ENCODE measurements at places on chromosomes 13 and 19.

DNA sequence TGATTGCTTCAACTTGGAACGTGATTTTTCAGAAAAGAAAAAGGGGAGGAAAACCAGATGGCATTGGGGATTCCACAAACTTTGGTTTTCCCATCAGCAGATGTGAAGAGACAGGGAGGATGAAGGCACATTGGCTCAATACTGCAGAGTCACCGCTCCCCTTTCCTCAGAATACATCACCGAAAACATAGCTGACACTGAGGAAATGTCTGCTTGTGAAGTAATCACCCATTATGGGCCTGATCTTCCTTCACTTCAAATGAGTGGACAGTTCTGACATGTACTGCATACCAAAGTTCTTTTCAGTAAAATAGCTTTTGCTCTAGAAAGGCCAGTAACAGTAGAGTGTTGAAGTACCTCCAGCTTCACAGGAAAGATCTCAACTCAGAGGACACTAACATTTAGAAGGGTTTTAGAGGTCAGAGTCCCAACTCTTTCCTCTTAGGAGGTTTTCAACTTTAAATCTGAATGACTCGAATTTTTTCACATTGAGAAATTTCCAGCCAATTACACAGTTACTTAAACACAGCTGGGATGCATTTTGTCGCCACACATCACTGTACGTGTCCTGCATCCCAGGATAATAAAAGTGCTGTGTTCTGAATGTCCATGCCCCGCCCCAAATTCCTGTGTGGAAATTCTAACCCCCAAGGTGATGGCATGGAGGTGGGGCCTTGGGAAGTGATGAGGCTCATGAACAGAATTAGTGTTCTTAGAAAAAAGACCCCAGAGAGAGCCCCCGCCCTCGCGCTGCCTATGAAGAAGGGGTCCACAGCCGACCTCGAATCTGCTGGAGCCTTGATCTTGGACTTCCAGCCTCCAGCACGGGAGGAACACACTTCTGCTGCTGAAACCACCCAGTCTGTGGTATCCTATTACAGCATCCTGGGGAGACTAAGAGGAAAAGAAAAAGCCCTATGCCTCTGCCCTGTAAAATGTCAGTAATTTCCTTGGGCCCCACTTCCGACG lies 77.7 kb downstream of the COL4A1 start:
- no peak for DNase-seq

DNA sequence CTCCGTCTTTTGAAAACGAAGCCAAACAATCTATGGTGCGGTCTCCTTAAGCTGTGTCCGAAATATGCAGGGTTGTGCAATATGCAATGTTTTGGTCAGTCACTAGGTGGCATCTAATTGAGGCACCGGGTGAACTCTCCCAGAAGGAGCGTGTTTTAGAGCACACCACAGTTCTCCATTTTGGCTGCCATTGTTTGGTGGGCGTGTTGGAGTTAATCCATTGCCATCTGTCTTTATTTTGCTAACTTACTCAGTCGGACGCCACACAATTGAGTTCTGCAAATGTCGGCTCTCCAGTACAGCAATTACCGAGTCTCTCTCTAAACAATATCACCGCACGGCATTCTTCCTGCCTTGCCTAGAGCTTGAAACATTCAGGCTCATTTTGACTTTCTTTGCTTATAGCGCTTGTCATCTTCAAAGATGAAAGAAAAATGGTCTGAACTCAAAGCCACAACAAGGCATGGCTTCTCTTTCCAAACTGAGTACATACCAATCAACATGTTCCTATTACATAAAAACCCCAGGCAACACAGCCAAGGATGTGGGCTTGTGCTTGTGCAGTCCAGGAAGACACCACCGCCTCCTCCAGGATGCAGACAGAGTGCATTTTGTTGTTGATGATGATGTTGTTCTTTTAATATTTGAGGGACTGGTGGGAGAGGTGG lies 182.0 kb upstream of the SERP2 start:
- peak; percentile 23 for DNase-seq

DNA sequence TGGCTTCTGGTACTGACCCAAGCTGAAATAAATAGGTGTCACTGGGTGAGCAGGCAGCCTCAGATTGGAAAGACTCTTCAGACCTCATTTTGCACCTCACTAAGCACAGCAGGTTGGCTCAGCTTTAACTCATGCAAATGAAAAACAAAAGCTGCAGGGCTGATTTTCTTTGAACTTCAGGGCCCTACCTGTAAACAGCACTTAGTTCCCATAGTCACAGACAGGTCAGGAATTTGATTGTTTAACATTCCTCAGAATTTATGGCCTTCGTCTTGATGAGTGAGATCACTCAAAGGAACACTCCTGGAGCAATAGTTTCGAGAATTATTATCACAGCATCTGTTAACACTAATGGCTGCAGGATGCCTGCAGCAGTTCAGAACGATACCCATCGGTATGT lies 718.5 kb downstream of the EFNB2 start:
- peak; percentile 43 for DNase-seq

DNA sequence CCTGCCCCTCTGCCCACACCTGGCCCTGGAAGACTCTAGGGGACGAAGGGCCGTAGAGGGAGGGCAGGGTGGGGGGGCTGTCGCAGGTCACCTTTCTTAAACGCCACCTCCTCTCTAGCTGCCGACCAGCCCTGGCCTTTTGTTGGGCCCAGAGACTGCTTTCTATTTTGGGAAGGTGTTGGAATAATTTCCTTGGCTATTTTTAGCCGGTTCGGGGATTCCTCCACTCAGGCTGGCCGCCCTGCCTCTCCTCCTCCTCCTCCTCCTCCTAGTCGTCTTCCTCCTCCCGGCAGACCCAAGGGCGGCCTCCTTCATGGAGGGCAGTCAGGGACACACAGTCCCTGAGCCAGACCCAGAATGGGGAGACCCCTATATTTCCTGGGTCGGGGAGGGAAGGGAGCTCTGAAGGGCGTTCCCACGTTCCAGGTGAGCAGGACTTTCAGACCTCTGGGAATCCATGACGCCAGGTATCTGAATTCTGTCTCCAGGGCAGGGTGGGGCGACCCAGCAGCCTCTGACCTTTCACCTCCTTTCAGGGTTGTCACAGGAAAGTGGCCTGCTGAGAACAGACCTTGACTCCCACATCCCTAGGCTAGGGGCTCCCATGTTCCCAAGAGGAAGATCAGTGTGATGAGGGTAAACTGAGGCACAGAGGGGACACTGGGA lies 19.9 kb downstream of the GADD45B start:
- DNase-seq = no peak

GRCh38 chr13:49443357-49443703 lies 534 bp downstream of the CAB39L start:
- no peak for DNase-seq

DNA sequence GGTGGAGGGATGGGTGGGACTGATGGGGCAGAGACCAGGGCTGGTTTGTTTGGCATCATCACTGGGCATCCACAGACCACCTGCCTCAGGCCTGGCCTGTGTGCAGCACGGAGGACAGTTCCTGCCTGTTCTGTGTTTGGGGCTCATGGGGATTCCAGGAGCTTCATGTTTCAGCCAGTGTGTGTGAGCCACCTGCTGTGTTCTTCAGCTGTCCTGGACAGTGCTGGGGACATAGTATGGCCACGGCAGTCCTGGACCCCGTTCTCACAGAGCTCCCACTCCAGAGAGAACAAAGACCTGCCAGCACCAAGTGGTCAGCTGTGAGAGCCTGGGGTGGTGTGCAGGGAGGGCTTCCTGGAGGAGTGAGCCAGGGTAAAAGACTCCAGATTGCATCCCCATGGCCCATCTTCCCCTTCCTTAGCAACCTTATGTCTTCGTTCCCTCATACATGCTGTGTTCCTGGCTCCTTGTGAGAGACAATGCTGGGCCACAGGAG lies 2.0 kb upstream of the CCDC97 start:
- DNase-seq = no peak

DNA sequence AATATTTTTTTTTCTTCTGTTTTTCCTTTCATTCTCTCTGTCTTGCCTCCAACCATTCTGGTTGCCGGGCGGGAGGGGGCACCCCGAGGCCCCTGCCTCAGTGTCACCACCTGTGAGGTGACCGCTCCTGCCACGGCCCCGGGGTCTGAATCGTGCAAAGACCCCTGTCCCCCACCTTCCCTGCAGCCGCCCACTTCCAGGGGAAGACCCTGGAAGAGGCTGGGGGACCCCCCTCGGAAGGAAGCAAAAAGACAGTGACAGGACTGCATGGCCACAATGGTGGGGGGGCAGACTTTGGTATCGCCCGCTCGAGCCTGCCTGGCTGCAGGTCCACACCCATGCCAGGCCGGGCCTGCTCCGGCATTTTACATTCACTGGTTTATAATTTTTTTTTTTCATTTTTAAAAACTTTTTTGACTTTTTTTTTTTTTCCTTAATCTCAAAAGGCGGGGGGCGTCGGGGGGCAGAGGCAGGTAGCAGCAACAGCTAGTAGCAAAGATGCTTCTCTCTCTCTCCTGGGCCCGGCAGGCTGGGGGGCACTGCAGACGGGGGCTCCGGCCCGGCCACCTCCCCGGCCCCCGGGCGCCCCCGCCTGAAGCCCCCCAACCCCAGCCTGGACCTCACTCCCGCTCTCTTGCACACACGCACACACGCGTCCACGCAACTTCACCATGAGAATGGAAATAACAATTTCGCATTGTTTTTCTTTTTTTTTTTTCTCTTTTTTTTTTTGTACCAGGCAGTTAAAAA lies 22.6 kb downstream of the ZBTB7A start:
- no peak for DNase-seq

GRCh38 chr13:73748404-73748803 lies 385.8 kb downstream of the KLF12 start:
- DNase-seq = no peak

DNA sequence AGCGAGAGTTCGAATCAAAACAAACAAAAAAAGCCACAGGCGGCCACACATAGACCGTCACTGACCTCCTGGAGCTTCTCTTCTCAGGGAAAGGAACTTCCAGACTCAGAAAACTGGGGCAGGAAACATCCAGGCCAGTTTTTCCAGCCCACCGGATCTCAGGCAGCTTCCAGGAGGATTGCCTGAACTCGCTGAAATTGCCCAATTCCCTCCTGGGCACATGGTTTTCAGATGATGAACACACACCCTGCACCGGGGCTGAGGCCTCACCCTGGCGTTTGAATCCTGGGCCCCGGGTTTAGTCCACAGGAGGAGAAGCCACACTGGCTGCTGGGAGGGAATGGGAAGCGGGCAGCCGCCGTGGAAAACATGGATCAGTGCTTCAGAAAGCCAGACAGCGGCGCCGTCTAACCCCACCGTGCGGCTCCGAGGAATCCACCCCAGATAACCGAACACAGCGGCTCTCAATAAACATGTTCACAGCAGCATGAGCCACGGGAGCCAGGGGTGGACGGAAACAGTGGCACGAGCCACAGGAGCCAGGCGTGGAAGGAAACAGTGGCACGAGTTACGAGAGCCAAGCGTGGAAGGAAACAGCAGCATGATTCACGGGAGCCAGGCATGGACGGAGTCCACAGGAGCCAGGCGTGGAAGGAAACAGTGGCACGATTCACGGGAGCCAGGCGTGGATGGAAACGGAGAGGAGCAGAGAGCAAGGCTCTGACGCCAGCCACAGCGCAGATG lies 18.2 kb upstream of the PTBP1 start:
- DNase-seq = no peak

- no peak for DNase-seq
Observed at GRCh38 chr13:102517959-102518358, 78.8 kb upstream of the TPP2 start.

GRCh38 chr19:19270749-19271571 lies 2.1 kb downstream of the TM6SF2 start:
- no peak for DNase-seq

DNA sequence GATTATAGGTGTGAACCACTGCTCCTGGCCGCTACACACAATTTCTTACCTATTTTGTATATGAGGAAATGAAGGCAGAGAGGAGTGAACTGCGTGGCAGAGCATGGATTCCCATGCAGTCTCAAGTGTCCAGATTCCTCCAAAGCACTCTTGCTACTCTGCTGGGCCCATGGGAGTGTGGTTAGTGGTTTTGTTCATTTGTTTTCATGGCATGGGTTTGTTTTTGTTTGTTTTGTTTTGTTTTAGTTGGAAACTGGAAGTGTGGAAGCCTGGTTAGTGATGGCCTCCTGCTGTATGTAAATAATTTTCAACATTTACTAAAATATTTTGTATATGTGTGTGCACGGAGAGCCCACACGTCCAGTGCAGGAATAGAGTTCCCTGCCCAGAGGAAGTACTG lies 61.3 kb upstream of the LRCH1 start:
- no peak for DNase-seq

Data from LoVo (cell line).